Thyroid gland (tissue), 4 donors: ENCODE measurements at places on chromosomes 2 and 18.

DNA sequence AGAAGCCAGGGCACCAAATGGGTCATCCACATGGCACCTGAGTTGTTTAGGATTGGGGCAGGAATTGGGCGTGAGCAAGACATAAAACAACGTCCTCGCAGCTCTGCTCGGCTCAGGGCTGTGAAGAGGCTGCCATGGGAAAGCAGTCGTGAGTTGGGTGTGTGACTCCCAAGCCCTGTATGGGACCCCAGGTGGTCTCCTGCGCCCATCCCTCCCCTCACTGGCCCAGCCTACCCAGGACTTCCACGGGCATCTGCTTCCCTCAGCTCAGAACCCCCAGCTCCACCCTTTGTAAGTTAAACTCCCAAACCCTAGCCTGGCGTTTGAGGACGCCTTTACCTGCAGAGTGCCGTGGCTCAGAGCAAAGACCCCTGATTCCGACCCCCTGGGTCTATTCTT, 23.2 kb upstream of the HPCAL1 start:
- DNase-seq, result no peak

DNA sequence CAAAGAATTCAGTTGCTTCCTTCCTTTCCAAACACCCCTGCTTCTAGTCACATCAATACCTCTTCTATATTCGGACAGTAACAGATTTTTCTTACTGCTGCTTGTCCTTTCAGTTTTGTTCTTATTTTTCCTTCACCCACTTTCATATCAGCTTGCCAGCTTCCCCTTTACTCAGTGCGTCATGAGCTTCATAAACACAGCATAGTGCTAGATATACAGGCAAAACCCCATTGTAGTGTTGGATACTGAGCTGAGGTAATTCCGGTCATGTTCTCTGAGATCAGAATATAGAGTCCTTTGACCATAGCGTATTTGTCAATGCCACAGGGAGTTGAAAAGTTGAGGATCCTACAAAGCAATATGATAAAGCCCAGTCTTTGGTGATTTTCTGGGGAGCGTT, 2.4 kb downstream of the FARP2 start:
- no peak for DNase-seq

GRCh38 chr2:197045115-197045514, 118.6 kb upstream of the PGAP1 start:
- DNase-seq, result no peak

DNA sequence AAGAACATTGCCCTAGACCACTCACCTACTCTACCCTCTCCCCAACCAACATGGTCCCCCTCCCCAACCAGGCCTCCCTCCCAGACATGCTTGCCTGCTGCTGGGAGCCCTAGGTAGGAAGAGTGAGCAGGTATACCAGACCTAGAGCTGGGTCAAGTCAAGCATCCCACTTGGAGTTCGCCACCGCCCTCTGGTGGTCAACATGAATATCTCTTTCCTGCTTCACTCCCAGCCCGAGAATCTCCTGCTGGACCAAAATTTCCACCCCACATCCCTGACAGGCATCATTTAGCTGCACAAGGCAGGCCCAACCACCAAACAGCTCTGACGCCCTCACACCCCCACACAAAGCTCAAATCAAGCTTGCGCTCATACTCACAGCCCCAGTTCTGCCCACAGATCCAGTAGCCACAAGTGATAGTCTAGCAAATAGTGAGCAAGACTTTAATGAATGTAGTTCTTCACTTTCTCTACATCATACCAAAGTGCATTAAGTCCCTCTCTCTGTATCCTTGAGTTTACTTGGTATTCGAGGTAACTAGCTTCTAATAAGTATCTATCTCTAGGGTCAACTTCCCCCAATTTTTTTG, 116.0 kb downstream of the TNS1 start:
- peak; percentile 89 for DNase-seq

DNA sequence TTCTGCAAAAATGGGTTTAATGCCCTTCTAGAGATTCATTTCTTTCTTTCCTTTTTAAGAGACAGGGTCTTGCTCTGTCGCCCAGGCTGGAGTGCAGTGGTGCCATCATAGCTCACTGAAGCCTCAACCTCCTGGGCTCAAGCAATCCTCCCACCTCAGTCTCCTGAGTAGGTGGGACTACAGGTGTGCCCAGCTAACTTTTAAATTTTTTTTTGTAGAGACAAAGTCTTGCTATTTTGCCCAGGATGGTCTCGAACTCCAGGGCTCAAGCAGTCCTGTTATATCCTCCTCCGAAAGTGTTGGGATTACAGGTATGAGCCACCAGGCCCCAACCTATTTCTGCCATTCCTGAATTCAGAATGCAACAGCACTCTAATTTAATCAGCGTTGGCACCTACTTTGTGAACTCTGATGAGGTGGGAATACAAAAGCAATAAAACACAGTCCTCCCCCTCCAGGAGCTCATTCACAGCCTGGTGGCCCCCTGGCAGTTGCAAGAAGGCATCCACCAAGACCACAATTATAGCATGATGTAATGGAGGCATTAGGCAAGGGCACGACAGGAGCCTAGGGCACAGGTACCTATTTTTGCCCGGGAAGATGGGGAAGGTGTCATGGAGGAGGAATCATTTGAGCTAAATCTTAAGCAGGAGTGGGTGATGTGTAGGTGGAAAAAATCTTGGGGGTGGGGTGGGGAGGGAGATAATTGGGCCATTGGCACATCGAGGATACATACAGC, 5.1 kb downstream of the RHOB start:
- DNase-seq, result no peak

DNA sequence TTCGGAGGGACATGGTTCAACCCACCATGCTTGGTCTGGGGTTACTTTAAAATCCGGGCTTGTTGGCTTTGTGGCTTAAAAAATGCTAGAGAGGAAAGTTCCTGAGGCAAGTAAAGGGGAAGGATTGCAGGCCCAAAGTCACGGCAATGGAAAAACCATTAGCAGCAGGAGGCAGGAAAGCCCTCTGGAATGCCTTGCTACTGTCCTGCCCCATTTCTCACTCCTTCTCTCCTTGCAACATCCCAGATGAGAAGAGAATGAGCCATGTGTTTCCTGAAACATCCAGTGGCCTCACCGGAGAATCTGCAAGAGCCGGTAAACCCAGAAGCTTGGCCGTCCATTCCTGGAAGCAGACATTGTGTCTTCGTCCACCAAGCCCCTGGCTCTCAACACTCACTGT, 97.4 kb upstream of the LCLAT1 start:
- no peak for DNase-seq

GRCh38 chr18:55768255-55768654, 180.3 kb upstream of the TCF4 start:
- no peak for DNase-seq

GRCh38 chr2:234249034-234249735, 198.7 kb downstream of the SPP2 start:
- no peak for DNase-seq

- no peak for DNase-seq
These were observed 103.6 kb downstream of the KLHL29 start for GRCh38 chr2:23488584-23488983.

DNA sequence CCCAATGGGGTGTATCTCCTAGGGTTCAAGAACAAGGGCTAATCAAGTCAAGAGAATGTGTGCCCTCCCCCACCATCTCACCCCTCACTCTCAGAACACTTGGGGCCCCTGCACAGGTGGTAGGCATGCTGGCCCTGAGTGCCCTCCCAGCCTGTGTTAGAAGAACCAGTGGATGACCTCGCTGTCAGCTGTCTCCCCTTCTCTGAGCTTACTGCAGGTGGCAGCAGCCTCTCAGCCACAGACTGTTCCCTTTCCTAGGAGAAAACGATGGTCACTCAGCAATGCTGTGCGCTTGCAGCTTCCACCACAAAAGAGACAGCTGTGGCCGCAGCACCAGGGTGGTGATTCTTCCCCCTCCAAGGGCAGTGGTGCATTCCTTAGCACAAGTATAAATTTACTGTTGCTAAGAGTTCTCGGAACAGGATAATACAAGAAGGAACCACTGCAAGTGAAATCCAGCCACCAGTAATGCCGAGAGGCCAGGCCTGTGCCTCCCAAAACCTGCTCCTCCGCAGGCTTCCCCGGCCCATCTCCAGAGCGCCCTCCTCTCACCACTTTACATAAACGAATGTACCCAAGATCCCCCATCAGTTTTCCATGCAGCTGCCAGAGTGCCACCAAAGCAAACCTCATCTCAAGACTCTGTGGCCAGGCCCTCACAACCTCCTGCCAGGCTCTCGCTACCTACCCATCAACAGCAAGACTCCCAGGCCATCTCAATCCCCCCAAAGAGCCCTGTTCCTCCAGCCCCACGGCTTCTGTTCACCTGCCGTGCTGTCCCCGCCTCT, 935 bp upstream of the RAMP1 start:
- peak; percentile 69 for DNase-seq

- no peak for DNase-seq
These were observed 44.9 kb upstream of the ITPRID2 start for GRCh38 chr2:181846399-181847197.

GRCh38 chr2:209519271-209519670, 95.4 kb downstream of the MAP2 start:
- DNase-seq, result no peak

GRCh38 chr2:105862843-105863242, 118.1 kb downstream of the NCK2 start:
- no peak for DNase-seq

GRCh38 chr2:28751956-28752630, 463 bp downstream of the PPP1CB start:
- DNase-seq, result peak; percentile 39

GRCh38 chr2:71528131-71528591, 74.8 kb downstream of the DYSF start:
- DNase-seq, result no peak

- no peak for DNase-seq
These were observed 250.1 kb upstream of the CTAGE1 start for GRCh38 chr18:22667616-22668422.

- no peak for DNase-seq
These were observed 330.9 kb downstream of the DCC start for GRCh38 chr18:52670896-52671295.

- no peak for DNase-seq
These were observed 19.2 kb downstream of the DAW1 start for GRCh38 chr2:227890495-227891079.

DNA sequence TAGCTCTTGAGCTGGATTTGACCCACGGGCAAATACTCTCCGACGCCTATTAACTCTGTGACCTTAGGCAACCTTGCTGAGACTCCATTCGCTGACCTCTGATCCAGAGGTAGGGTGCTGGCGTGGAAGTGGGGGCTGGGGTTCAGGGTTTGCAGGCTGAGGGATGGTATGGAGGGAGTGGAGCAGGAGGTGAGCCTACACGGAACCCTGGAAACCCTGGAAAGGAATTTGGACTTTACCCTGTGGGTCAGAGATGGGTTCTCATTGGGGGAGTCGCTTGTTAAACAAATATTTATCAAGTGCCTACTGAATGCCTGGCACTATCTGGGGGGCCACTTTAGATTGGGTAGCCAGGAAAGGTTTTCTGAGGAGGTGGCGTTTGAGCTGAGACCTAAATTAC, 58.2 kb upstream of the FZD7 start:
- no peak for DNase-seq

DNA sequence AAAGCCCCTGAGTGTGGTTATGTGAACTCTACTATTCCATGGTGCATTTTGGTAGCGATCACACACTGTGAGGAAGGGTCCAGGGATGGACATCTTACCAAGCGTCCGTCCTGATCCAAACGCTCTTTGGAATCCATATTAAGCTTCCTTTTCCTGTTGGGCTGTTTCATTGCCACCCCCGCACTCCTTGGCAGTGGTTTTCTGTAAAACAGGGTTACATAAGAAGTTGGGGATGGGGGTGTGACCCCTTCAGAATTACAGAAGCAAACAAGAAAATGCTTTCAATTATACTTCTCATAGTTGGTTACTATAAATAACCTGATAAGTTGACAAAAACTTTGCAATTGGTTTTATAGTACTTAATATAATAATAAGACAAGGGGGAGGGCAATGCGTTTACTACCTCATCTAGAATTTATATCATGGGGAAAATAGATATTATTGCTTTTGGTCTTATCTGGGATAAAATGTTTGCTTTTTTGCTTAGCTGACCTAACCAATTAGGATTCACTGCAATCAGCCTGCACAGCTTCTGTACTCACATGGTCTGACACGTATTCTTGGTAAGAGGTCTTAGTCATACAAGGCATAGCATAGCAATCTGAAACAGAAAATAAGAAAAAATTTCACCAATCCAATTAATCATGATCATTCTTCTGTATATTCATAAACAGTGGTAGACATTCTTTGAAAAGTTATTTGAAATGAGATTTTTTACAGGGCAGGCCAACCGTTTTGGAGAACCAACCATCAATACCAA, 103.1 kb downstream of the L3MBTL4 start:
- no peak for DNase-seq

- no peak for DNase-seq
These were observed 395.6 kb upstream of the HS6ST1 start for GRCh38 chr2:128714285-128714684.

DNA sequence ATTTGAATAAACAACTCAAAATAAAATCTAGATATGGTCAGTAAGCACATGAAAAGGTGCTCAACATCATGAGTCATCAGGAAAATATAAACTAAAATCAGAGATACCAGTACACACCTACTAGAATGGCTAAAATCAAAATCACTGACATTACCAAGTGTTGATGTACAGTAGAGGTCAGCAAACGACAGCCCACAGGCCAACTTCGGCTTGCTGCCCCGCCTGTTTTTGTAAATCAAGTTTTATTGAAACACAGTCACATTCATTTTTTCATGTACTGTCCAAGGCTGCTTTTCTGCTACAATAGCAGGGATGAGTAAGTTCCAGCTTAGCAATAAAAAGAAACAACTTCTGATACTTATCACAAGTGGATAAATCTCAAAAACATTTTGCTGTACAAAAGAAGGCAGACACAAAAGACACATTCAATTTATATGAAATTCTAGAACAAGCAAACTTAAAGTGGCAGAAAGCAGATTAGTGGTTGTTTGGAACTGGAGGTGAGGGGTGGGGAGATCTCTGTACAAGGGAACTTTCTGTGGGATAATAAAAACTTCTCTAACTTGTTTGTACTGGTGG, 32.1 kb downstream of the TRAK2 start:
- DNase-seq, result no peak

DNA sequence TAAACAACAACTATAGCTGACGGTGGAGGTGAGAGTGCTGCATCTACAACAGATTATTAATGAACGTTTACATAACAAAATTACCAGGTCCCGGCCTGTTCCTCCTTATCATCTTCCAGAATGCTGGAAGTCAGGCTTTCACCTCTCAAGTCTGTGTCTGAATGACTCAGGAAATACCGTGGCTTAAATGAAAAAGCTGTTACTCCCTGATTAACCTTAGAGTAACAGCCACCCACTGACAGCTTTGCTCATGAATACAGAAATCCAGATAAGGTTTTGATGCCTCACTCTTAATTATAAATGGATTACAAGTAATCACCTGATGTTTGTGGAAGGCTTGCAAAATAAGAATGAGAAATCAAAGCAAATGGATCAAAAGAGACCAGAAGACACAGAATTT, 885.3 kb upstream of the CELF4 start:
- no peak for DNase-seq

GRCh38 chr18:32300914-32301313, 111.1 kb downstream of the MEP1B start:
- no peak for DNase-seq

DNA sequence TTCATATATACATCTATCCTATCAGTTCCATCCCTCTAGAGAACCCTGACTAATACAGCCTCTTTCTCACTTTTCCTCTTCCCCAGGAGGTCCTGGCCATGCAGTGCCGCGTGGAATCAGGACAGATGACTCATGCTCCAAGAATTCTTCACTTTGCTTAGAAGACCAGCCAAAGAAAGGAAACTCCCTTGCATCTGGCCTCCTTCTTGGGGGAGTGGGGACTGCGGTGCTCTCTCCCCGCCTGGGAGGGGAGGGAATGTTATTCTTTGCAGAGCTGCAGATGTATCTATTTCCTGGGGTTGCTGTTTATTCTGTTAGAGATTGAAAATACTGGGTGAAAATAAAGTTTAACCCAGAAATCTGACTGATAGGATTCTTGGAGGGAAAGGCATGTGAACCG, 111.5 kb upstream of the SH3BP4 start:
- peak; percentile 74 for DNase-seq
